ENCODE measurements at places on chromosomes 5 and 9. TPM values are rescaled to one million over a fixed set of nuclear protein-coding genes. Genes with fewer than 3 reads are reported as not detected.

Gene SLC6A7
- not detected for total RNA-seq

Gene PCA3
- total RNA-seq = not detected

Gene KIF20A
- total RNA-seq = 43.4 TPM

Gene TMOD1
- total RNA-seq = 0.48 TPM

Gene SPEF2
- total RNA-seq = 6.3 TPM

Gene ECM2
- not detected for total RNA-seq

Gene CAMK2A
- not detected for total RNA-seq

All from activated naive CD4-positive, alpha-beta T cell treated with anti-CD3 and anti-CD28 coated beads, Interleukin-2, amount 10 ng/mL, durations not matched to agents 5 hours and 36 hours (primary cell).